Tibial artery (tissue), 4 donors: ENCODE measurements at places on chromosomes 16 and 17.
A peak's percentile ranks its signal among the peaks of the same experiment; 100 is the strongest.

DNA sequence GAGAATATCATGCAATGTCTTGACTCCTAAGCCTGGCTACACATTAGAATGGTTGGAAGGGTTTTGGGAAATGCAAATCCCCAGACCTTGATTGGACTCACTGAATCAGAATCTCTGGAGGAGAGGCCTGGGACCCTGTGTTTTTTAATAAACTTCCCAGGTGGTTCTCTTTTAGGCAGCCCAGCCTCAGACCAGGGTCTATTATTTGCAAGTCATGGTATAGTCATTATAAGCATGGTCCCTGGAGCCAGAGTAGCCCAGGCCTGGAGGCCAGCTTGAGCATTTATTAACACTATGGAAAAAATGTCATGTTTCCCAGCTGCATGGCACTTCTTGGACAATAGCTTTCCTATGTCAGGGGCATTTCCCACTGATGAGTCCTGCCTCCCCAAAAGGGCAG lies 266.9 kb downstream of the NPIPA8 start:
- no peak for DNase-seq

GRCh38 chr17:46044286-46044928 lies 45.4 kb downstream of the STH start:
- DNase-seq = peak; percentile 87

DNA sequence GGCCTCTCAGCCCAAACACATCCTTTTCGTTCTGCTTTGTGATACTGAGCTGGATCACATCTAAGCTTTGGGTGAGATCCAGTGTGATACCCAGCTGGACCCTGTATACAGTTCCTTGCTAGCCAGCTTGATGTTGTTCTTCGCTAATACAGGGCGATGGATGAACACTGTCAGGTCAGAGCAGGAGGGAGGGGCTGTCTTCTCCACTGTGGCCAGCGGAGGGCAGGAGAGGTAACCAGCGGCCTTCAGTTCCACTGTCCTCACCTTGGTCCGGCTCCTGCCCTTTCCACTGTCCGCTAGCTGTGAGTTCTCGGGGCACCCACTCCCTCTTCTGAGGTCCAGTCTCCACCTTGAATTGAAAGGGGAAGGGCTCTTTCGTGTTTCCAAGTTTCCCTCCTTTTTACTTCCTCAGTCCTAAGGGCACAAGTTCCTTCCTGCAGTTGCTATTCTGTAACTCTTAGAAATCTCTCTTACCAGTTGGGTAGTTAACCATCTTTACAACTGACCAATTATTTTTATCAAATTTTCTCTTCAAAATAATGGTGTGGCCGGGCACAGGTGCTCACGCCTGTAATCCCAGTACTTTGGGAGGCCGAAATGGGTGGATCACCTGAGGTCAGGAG lies 3.0 kb upstream of the ZNF213 start:
- no peak for DNase-seq

- DNase-seq = peak; percentile 62
These were observed 19.2 kb downstream of the RNF213 start for GRCh38 chr17:80279895-80280294.

- no peak for DNase-seq
These were observed 53.6 kb downstream of the GRB7 start for GRCh38 chr17:39791111-39791992.

- DNase-seq = no peak
These were observed 3.4 kb upstream of the SMPD3 start for GRCh38 chr16:68451676-68452075.

DNA sequence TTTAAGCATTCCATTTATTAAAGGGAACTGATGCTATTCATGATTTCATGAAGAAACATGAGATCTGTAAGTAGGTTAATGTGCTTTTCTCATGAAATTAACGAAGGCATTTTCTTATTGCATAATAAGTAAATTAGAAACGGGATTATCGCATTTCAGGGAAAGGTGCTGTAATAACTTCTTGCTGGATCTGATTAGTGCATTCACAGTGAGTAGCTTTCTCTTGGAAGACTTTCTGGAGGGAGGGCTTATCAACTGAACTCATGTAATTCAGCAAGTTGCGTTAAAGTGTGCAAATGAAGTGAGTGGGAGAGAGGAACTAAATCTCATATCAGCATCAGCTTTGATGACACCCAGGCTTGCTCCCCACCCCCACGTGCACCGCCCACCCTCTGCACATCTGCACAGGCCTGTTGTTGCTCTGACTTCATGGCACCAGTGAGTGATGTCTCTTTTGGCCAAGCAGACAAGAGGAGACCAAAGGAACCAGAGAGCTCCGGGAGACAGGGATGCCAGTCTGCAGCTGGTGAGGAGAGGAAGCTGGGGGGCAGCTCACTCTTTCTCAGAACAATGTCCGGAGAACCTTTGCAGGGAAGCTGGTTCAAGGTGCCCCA lies 26.3 kb upstream of the GAS7 start:
- DNase-seq = no peak

DNA sequence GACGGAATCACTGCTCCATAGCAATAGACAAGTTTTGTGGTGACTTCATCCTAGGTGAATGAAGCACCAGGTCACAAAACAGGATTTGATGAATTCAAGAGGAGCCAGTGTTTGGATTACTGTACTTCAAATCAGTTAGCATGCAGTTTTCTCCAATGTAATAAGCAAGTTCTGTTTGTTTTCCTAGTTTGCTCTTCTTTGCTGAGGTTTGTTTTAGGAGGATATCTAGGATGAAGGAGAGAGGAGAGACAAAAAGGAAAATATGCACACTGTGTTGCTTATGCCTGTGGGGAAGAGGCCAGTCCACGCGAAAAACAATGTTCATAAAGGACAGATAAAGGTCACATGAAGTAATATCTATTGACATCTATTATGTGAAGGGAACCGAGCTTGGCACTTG lies 9.0 kb downstream of the KRT37 start:
- DNase-seq = no peak

GRCh38 chr16:67063008-67063407 lies 34.1 kb downstream of the CBFB start:
- DNase-seq = no peak

GRCh38 chr17:82278786-82279391 lies 5.4 kb upstream of the CSNK1D start:
- no peak for DNase-seq

DNA sequence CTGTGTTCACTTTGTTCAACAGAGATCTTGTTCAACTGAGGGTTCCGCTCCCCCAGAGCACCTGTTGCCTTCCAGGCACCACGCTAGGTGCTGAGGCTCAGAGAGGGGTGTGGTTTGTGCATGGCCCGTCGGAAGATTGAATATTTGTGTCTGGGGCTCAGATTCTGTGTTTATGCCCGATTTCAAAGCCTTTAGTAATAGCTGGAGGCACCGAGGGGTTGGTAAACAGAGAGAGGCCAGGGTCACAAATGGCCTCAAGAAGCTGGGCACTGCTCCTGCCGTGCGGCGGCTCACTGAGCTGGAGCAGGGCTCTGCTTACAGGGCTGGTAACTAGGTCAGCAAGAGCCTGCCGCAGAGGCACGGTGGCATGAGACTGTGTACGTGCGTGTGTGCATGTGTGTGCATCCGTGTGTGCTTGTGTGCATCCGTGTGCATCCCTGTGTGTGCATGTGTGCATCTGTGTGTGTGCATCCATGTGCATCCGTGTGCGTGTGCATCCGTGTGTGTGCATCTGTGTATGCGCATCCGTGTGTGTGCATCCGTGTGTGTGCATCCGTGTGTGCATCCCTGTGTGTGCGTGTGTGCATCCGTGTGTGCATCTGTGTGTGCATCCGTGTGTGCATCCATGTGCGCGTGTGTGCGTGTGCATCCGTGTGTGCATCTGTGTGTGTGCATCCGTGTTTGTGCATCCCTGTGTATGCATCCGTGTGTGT lies 5.4 kb downstream of the ITGAE start:
- no peak for DNase-seq

- peak; percentile 38 for DNase-seq
These were observed 10.0 kb upstream of the C1QTNF8 start for GRCh38 chr16:1105888-1106620.

DNA sequence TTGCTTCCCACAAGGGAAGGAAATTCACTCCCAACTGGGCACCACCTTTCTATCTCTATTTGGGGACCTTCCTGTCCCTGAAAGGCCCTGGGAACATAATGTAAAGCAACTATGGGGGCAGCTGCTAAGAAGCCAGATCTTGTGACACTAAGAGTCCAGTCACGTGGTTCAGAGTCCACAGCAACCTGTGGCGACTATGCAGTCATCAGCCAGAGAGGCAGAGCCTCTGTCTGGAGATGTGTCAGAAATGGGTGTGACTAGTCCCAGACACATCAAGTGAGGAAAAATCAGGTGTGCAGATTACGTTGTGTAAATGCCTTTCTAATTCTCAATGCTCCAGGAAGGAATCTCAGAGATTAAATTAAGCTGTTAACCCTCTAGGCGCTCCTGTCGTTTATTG lies 26.6 kb upstream of the SKAP1 start:
- DNase-seq = no peak

GRCh38 chr17:40382251-40382650 lies 17.7 kb upstream of the GJD3 start:
- no peak for DNase-seq

- no peak for DNase-seq
These were observed 101.8 kb downstream of the SALL1 start for GRCh38 chr16:51049276-51049675.

DNA sequence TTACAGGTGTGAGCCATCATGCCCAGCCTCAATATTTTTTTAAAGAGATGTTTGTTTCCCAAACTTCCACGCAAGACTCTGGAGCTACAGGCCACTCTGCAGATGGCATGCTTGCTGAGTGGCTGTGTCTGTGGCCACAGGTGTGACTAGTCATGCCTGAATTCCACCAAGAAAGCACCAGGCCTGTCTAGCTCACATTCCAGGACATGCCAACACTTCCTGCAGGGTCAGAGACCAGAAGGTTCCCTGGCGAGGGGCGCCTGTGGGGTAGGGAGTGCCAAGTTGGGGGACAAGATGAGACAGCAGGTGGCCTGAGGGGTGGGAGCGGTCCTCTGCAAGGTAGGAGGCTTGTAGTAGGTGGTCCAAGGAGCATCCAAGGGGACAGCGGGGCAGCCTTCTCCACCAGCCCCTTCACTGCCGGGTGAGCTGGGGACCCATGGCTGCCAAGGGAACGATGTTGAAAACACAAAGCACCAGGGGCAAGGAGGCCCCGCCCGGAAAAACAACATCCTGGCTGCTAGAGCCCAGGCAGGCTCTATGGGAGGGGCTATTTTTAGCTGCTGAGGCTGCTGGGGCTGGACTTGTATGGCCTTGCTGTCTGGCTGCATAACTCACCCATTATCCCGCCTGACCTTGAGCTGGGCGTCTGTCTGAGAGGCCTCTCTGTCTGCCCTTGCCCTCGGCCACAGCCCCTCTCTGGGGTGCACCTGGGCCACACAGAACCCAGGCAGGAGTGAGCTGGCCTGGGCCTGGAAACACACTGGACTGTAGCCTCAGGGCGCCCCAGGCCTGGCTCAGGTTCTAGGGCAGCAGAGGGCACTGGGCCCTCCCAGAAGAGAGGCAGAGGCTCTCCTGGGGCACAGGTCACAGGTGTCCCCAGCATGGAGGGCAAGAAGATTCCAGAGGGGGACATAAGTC lies 5.7 kb downstream of the TRIM47 start:
- peak; percentile 96 for DNase-seq

DNA sequence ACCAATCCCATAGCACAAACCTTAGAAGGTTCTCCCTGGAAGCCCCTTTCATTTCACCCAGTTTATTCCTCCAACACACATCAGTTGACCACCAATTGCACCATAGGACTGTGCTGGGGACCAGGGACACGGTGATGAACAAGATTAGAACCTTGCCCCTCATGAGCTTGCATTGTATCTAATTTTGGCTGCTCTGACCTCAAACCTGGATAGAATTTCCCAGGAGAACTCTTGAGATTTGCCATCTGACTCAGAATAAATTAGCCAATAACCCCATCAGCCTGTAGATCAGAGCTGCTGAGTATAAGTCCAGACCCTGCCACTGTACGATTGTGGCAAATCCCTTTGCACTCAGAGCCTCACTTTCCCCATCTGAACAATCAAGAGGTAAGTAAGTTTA lies 52.1 kb downstream of the CDH11 start:
- DNase-seq = no peak

GRCh38 chr17:60077672-60078519 lies 825 bp downstream of the HEATR6 start:
- no peak for DNase-seq

DNA sequence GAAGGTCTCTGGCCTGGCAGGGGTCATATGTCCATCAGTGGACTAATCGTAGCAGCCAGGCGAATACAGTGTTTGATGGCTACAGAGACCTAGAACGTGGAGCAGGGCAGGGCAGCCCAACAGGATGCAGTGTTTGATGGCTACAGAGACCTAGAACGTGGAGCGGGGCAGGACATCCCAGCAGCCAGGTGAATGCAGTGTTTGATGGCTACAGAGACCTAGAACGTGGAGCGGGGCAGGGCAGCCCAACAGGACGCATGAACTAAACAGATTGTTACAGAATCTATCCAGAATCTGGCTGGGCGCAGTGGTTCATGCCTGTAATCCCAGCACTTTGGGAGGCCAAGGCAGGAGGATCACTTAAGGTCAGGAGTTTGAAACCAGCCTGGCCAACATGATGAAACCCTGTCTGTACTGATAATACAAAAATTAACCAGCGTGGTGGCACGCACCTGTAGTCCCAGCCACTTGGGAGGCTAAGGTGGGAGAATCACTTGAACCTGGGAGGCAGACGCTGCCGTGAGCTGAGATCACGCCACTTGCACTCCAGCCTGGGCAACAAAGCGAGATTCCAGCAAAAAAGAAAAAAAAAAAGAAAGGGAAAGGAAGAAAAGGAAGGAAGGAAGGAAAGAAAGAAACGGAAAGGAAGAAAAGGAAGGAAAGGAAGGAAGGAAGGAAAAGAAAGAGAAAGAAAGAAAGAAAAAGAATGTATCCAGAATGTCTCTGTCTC lies 65.2 kb upstream of the RPH3AL start:
- DNase-seq = no peak

GRCh38 chr17:34692920-34693319 lies 113.5 kb downstream of the TMEM132E start:
- no peak for DNase-seq
